GM18507 (cell line): ENCODE measurements at places on chromosomes 3 and 15.

GRCh38 chr3:11020764-11021163 is 28.2 kb downstream of the SLC6A1 start:
- DNase-seq = no peak

- no peak for DNase-seq
These were observed 516.1 kb downstream of the MCTP2 start for GRCh38 chr15:94747510-94747909.

DNA sequence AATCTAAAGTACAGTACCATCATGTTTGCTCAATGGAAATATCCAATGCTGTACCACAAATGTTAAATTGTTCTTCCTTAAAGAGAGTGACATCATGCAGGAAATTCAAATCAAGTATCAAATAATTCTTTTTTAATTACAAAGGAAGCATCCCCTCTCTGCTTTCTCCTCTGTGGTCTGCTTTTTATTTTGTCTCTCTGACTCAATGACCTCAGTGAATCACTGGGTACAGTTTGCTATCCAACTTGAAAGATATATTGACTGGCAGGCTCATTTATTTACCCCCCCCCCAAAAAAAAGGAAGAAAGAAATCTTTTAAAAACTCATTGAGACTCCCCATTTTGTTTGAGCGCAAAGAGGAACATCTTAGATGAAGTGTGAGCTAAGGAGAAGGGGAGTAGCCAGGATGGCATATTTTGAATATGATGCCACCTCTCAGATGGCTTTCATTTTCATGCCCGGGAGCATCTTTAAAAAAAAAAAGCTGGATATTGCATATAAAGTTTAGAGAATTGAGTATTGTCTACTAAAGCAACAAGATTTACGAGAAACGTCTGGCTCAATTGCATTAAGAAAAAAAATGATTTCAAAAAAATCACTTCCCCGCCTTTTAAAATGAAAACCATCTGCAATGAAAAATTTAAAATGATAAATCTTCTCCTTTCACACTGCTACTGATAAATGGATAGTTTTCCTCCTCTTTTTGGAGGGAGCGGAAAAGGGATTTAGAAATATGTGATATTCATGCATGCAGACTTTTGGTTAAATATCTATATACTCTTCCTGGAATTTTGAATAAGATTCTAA is 307.1 kb upstream of the DPH6 start:
- no peak for DNase-seq

DNA sequence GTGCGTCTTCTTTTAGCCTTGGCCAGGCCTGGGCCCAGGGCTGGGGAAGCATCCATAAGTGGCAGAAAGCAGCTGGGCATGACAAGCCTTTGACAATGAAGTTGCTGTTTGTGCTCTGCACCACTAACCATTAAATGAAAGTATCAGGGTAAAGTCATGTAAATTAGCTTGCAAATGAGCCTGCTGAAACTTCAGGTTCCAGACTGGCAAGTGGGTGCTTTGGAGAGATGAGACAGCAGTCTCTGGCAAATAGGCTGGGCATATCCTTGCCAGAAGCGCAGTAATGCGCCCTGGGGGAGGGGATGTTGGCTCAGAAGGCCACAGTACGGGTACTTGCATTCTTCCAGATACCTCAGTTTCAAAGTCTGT is 40.7 kb downstream of the RAB6B start:
- DNase-seq = no peak

DNA sequence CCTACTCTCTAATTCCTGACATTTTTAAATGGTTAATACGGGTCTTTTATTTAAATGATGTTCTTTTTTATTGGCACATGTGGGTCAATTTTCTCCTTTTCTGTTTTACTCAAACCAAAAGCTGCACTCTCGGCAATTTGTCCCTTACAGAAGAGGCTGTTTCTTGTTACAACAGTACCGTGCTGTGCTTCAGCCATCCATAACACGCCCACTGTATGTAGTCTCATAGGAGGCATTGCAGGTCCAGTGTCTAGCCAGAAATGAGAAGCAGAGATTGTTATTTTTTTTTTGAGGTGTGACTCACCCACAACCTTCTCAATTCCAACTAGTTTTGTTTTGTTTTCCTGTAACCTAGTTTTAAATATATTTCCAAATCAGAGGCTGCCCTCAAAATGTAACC is 164.6 kb downstream of the GMNC start:
- DNase-seq = no peak

- DNase-seq = no peak
These were observed 489 bp downstream of the HDGFL3 start for GRCh38 chr15:83207009-83207659.

GRCh38 chr3:170869645-170870593 is at the start of gene RPL22L1:
Gene RPL22L1 (minus strand): TSS chr3:170870195. CDS start chr3:170870167, 28 bp downstream.
- DNase-seq = peak; percentile 85

DNA sequence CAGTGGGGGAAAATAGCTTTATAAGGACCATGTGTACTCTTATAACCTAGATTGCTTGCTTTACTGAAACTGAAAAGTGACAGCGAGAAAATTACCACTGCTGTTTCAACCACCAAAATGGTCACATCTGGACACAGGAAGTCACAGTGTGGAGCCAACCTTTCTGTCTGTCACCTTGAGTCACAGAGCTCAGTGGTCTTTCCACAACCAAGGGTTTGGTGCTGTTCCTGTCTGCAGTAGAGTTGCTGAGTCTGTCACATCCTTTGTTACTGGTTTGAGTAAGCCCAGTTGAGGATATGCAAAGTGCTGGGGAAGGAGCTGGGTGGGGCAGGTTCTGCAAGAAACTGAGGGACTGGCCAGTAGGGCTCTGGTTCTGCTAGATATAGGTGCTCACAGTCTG is 139.1 kb upstream of the EIF1B start:
- DNase-seq = peak; percentile 55

- DNase-seq = no peak
These were observed 28.3 kb upstream of the TMEM42 start for GRCh38 chr3:44833394-44833793.

DNA sequence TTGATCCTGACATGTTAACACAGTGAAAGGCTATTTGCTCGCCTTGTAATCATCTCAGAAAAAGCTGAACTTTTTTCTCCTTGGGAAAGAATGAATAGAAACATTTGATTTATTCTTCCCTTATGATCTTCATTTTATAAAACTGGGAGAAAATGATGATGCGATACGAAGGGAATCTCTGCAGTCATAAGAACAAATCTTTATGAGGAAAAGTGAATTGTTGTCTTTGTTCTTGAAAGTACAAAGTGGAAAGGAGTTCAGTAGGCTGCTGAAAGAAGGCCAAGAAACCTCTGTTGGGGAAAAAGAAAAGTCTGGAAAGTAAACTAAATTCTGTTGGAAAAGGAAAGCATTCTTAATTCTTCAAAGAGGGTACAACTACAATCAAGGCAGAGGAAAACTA is 248.8 kb downstream of the NSUN3 start:
- no peak for DNase-seq

- no peak for DNase-seq
These were observed 75.9 kb downstream of the FLNB start for GRCh38 chr3:58084166-58084565.

- no peak for DNase-seq
These were observed 135.8 kb upstream of the TRIM42 start for GRCh38 chr3:140541975-140542653.

DNA sequence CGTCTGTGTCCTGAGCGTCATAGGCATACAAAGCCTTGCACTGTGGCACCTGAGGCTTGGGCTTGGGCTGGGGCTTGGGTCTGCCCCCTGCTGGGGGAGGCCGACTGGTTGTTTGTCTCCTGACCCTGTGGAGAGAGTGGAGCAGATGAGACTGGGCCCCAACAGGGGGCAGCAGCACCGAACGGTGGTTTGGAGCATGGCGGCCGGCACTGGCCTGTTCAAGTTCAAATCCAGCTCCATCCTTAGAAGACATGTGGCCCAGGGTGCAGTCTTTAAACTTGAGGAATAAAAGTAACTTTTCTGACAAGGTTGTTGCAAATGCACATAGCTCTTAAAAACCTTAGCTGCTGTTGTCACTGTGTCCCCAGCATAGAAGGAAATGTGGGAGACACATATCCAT is 33.3 kb downstream of the CCNB2 start:
- DNase-seq = peak; percentile 60

DNA sequence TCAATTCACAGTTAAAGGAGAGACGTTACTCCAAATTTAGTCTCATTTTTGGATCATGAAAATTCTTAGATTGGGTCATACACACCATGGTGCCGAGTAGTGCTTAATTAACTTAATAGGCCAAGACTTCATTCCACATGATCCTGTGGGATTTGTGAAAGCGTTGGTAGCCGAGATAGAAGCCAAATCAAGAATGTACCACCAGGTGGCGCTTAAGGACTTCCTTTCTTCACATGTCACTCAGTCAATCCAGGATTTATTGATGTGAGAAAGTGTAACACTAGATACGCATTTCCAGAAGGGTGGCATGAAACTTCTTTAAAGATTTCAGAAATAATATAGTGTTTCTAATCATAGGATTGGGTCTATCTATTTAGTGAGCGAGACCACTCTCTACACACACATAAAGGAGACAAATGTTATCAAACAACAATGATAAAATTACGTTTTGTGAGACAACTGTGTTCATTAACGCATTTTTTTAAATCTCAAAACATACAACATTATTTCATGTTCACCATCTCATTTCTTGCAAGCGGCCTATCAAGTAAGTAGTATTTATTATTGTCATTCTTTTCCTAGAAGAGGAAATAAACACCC is 436.1 kb downstream of the CHL1 start:
- peak; percentile 11 for DNase-seq

- DNase-seq = no peak
These were observed 298.1 kb downstream of the NSUN3 start for GRCh38 chr3:94360987-94361386.

DNA sequence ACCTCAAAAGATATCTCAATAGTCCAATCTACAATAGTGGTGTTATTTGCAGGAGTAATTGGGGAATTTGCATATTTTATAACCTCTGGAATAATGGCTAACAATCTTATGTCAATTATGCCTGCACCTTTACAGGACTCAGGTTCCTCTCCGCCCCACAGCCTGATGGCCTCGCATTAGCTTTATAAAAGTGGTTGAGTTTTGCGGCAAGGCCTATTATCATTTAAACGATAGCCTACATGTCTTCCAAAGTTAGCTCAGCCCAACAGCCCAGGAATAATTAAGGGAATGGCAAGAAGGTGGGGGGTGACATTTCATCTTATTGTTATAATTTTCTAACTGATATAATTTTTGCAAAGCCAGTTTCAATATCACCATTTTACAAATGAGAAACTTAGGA is 97.3 kb downstream of the RTP4 start:
- DNase-seq = no peak

DNA sequence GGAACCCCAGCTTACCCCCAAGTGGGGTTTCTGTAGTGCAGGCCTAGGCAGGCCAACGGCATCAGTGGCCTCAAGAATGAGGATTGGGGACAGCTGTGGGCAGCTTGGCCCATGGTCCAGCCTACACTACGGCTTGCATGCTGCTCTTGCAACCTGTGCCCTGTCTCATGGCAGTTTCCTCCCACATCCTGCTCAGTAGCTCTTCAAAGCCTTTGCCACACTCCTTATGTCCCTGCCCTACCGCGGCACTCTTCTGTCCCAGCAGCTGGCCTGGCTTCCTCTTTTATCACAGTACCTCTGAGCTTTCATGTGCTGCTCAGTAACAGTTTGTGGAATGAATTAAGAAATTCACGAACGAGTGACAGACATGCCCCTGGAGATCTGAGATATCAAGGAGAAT is 431.0 kb downstream of the EPHB1 start:
- no peak for DNase-seq

DNA sequence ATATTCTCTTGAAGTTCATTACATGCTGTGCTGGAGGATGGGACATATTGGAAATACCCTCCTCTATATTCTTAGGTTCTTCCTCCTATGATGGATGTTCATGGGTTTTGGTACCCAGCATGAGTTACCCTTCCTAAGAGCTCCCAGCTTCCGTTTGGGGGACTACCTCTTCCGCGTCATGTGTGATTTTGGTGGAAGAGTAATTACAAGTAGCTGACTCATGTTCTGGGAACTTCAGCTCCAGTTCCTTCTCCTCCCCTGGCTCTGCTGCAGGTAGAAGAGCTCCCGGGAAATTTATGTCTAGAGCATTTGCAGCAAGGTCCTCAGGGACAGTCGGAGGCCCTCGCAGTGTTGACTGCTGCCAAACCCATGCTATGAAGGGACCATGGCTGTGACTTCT is 208.8 kb upstream of the IL12A start:
- no peak for DNase-seq

- DNase-seq = no peak
These were observed 212.0 kb upstream of the ALCAM start for GRCh38 chr3:105154692-105155091.

GRCh38 chr3:27271890-27272289 is 97.3 kb downstream of the NEK10 start:
- no peak for DNase-seq

DNA sequence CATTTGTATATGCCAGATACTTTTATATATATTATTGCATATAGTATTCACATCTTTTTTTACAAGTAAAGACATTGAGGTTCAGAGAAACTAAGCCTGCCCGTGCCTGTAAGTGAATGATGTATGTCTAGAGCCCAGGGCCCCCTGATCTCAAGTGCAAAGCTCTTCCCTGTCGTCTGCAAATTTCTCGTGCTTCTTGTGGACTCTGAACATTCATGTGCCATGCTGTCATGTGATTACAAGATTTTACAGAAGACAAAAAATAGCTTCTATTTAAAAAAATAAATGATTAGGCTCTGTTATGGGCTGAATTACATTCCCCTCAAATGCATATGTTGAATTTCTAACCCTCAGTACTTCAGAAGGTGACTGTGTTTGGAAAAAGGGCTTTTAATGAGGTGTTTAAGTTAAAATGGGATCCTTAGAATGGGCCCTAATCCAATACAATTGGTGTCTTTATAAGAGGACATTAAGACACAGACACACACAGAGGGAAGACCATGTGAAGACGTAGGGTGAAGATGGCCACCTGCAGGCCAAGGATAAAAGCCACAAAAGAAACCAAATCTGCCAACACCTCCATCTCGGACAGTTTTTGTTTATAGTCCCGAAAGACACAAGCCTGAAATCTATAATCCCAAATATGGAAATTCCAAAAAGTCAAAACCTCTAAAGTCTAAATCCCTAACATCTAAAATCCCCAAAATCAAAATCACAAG is 3.9 kb upstream of the MASP1 start:
- DNase-seq = no peak

DNA sequence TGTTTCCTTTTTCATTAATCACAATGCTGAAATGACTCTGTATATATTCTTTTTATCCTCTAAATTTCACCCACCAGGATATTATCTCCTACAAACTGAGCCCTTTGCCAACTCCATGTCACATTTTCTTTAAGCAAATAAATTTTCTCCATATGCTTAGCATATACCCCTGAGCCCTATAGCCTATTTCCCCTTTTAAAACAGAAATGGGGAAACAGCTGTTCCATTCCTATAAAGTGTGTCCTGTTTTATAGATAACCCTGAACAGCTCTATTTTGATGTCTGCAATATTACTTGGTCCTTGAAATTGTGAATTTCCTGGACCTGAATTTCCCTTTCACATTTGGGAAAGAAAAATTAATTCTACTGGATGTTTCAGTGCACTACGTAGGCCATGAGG is 15.6 kb upstream of the FILIP1L start:
- no peak for DNase-seq

GRCh38 chr3:101069901-101070798 is 76.9 kb upstream of the ABI3BP start:
- DNase-seq = no peak

GRCh38 chr3:187011915-187012314 is 81.6 kb downstream of the ST6GAL1 start:
- no peak for DNase-seq

GRCh38 chr15:97459771-97460170 is 500.7 kb upstream of the ARRDC4 start:
- no peak for DNase-seq
